ENCODE measurements at places on chromosomes 4 and X. TPM values are rescaled to one million over a fixed set of nuclear protein-coding genes. Genes with fewer than 3 reads are reported as not detected.

The SULT1B1 gene
- total RNA-seq = not detected

The SLITRK4 gene
- 5.3 TPM for total RNA-seq

The SLC49A3 gene
- total RNA-seq = 0.96 TPM

The COL25A1 gene
- total RNA-seq = 0.24 TPM

The GRIA3 gene
- 0.24 TPM for total RNA-seq

Measured in tracheal epithelial cell (primary cell).